Thymus (tissue), 14 donors: ENCODE measurements at places on chromosomes 7 and 10. TPM values are rescaled to one million over a fixed set of nuclear protein-coding genes. Genes with fewer than 3 reads are reported as not detected.

GRCh38 chr10:44926751-44927351, 15.7 kb downstream of the TMEM72 start:
- DNase-seq: no peak

DNA sequence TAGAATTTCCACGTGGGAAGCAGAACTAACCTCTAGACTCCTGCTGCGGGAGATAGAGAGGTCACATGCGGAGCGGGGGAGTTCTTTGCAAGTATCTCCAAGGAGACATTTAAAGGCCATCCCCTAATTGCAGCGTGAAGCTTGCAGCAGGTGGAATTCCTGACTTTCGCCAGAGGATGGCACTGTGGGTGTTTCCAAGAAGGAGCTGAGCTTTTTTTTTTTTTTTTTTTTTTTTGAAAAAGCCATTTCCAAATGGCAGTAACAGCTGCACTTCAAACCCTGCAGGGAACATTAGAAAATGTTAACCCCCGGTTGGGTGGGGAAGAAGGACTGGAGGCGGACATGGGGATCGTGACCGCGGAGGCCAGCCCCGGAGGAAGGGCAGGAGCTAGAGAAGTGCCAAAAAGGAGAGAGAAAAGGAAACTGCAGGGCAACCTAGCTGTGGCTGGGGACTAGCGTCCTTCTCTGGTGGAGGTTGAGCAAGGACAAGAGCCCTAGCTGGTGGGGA, 487.7 kb downstream of the TYW1 start:
- peak; percentile 19 for DNase-seq

DNA sequence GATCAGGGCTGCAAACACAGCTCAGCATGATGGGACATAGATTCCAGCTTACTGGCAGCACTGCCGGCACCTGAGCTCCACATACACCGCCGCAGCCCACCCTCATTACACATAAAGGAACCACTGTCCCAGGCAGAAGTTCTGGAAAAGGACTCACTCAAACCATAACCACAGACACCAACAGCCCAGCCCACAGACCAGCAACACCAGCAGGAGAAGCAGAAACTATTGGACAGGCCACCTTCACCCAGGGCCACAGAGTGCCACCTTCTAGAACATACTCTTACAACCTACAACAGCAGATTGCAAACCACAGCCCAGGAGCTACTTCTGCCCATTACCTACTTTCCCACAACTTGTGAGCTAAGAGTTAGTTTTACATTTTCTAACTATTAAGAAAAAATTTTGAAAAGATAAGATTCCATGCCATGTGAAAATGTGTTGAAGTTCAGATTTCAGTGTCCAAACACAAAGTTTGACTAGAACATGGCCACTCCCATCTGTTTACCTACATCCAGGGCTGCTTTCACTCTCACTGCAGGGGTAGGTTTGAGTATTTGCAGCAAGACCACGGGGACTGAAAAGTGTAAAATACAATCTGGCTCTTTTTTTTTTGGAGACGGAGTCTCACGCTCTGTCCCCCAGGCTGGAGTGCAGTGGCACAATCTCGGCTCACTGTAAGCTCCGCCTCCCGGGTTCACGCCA, 153.0 kb downstream of the TNS3 start:
- DNase-seq: no peak

- no peak for DNase-seq
Observed at GRCh38 chr7:26102176-26102575, 49.8 kb upstream of the NFE2L3 start.

The PTN gene
- 20.6 TPM for total RNA-seq

The ZNF107 gene
- 13.5 TPM for total RNA-seq
